ENCODE measurements at places on chromosomes 16 and 17. TPM values are rescaled to one million over a fixed set of nuclear protein-coding genes. Genes with fewer than 3 reads are reported as not detected.

Gene HSF4
- 199 TPM for polyA plus RNA-seq

Gene AIPL1
- polyA plus RNA-seq, result not detected

Gene KRTAP4-16
- polyA plus RNA-seq, result not detected

Gene IL17C
- polyA plus RNA-seq, result not detected

Gene HS3ST6
- 0.03 TPM for polyA plus RNA-seq

Gene CTF1
- 10.4 TPM for polyA plus RNA-seq

Gene RNF222
- polyA plus RNA-seq, result not detected

- DNase-seq, result no peak
Measured at GRCh38 chr17:29020576-29020975, 14.7 kb upstream of the SEZ6 start.

DNA sequence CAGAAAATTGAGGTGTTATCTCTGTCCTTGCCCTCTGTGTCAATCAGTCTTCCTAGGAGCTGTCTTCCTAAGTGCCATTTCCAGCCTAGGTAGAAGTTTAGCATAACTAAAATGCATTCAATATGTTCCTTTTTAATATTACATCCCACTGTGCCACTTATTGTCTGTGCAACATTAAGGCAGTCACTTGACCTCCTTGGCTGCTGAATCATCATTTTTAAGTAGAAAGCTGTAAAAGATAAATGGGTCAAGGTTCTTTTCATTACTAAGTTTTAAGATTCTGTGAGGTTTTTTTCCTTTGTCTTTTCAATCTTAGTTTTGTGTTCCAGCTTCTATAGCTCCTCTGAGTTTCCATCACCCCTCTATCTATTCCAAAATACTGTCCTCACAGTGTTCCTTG, 371.9 kb upstream of the SOX9 start:
- DNase-seq, result no peak

DNA sequence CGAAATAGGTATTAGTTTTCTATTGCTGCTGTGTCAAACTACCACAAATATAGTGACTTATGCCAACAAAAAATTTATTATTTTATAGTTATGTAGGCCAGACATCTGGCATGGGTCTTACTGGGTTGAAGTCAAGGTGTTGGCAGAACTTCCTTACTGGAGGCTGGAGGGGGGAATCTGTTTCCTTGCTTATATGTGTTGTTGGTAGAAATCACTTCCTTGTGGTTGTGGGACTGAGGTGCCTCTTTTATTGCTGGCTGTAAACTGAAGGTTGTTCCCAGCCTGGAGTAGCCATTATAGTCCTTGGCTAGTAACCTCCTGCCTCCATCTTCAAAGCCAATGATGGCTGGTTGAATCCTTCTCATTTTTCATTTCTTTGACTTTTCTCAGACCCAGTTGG, 439.8 kb upstream of the EEF2KMT start:
- DNase-seq, result no peak

DNA sequence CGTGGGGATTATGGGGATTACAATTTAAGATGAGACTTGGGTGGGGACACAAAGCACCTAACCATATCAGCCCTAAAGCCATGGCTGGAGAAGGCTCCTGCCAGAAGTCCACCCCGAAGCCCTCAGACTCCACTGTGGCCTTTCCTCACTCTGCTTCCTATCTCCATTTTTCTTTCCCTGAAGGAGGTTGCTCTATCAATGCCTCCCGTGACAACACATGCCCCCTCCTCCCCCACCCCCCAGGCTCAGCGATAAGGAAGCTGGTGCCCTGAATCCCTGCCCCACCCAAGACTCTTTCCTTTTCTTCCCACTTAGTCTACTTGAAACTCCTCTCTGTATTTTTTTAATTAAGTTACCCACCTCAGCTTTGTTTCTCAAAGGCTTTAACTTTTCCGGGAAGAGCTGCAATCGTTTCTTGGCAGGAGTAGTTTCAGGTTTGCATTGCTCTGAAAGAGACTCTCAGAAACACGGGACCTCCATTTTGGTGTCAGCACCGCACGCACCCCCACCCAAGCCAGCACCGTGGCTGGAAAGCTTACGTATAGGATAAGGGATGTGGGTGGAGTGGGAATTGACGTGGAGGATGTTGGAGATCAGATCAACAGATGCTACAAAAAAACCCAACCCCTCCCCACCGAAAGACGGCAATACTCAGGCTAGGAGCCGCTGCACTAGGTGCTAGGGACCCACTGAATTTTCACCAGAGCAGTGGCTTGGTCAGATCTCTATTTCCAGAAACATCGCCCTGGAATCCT, 15.2 kb upstream of the CA4 start:
- DNase-seq, result no peak

GRCh38 chr16:17930280-17930679, 406.3 kb downstream of the NPIPA8 start:
- no peak for DNase-seq

DNA sequence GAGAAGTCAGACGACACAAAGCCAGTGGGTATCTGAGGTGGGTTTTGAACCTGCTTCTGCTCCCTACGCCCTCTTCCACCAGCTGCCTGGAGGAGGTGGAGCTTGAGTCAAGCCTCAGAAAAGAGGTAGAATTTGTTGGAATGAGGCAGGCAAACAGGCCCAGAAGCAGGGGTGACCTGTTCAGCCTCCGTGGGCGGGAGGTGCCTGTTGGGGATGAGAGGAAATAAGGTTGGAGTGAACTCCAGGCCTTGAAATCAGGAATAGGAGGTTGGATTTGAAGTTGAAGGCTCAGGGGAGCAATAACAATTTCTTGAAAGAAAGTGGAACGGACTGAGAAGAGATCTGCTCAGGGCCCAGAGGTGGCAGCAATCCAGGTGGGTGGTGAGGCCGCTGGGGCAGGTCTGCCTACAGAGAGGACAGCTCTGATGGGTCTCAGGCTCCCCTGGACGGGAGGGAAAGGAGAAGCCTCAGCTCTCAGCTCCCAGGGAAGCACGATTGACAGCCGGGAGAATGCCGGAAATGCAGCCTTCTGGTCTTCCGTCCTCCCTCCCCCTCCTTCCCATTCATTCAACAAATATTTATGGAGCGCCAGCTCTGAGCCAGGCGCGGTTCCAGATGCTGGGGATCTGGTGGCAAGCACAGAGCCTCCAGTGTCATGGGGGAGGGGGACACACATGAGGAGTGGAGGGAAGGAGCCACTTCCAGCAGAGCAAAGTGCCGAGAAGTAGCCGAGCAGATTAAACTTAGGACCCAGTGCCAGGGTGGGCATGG, 61.9 kb upstream of the CIBAR2 start:
- DNase-seq, result no peak

DNA sequence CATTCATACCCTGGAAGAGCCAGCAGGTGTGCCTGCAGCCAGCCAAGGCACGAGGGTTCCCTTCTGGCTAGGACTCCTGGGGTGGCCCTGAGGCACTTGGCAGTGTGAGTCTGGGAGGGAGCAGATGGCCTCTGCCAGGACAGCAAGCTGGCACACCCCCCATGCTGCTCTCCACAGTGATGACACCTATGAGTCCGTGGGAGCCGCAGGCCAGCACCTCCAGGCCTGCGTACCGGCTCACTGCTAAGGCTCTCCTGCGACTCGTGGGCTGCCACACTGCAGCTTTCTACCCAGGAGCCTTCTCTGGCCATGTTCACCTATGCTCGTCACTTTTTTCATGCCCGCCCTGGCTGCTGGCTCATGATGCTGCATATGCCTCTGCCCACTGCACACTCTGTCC, 68.1 kb downstream of the NDEL1 start:
- no peak for DNase-seq

DNA sequence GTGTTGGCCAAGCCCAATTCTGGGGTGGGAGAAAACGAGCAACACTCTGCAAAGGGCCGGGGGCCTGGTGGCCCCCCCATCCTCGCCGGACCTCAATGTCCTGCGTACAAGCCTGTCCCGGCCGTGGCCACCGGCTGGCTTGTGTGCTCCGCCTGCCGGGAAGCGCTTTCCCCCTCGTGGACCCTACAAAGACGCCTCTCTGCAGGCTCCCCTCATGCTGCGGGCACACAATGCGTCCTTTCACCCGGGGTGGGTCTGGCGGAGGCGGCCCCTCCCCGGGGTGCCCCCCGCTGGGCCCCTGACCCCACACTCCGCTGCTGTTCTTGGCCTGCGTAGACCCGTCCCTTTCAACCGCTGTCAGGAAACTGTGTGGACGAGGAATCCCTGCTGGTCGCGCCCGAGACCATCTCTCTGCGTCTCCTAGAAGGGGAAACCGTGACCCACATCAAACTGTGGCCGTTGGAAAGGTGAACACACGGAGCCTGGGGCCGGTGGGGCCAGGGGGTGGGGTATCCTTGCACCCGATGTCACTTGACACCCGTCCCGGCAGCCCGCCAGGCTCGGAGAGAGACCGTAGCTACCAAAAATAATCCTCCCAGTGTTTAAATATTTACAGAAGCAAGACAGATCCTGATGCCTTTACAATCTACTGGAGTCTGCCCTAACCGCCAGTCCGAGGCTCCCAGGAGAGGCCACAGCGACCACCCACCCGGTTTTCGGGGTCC, 43.6 kb downstream of the TBC1D16 start:
- peak; percentile 45 for DNase-seq

DNA sequence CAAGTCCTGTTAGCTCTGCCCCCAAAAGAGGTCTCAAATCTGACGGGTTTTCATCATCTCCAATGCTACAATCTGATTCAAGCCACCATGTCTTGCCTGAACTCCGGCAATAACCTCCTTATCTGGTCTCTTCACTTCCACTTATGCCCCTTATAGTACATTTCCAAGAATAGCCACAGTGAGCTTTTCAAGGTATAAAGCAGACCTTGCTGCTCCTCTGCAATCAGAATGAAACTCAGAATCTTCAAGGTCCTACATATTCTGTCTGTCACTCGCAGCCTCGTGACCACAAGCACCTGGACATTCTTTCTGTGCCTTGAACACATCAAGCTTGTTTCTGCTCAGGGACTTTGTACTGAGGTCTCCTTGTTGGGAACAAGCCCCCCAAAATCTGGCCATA, 84.7 kb downstream of the YPEL2 start:
- DNase-seq, result no peak

GRCh38 chr17:74135391-74136167, 67.9 kb upstream of the RPL38 start:
- no peak for DNase-seq

Data from heart right ventricle (tissue), 16 donors.